ELR (cell line): ENCODE measurements at places on chromosomes 2 and 18.
A peak's percentile ranks its signal among the peaks of the same experiment; 100 is the strongest.

GRCh38 chr2:224909885-224910573 is 132.2 kb downstream of the DOCK10 start:
- DNase-seq = peak; percentile 22

DNA sequence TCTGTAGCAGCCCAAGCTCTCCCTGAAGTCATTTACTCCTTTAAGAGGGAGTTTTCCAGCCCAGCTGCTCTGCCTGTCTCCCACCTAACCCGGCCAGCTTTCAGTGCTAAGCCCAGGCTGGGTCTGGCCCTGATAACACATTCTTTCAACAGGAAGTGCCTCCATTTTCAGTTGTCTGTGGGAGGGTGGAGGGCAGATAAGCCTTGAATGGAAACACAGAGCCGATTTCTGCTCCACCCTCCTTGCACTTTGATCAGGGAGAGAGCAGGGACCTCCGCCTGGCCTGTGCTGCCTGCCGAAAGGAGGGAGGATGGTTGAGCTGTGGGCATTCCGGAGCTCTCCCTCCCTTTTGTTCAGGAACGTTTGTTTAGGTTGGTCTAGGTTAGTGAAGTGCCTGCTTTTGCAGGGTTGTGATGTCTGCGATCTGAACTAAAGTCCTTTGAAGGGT is 24.8 kb downstream of the GATA6 start:
- DNase-seq = no peak

- no peak for DNase-seq
These were observed 92.3 kb downstream of the RAB3GAP1 start for GRCh38 chr2:135144343-135144742.

- no peak for DNase-seq
These were observed 62.0 kb upstream of the POMC start for GRCh38 chr2:25230198-25230947.

DNA sequence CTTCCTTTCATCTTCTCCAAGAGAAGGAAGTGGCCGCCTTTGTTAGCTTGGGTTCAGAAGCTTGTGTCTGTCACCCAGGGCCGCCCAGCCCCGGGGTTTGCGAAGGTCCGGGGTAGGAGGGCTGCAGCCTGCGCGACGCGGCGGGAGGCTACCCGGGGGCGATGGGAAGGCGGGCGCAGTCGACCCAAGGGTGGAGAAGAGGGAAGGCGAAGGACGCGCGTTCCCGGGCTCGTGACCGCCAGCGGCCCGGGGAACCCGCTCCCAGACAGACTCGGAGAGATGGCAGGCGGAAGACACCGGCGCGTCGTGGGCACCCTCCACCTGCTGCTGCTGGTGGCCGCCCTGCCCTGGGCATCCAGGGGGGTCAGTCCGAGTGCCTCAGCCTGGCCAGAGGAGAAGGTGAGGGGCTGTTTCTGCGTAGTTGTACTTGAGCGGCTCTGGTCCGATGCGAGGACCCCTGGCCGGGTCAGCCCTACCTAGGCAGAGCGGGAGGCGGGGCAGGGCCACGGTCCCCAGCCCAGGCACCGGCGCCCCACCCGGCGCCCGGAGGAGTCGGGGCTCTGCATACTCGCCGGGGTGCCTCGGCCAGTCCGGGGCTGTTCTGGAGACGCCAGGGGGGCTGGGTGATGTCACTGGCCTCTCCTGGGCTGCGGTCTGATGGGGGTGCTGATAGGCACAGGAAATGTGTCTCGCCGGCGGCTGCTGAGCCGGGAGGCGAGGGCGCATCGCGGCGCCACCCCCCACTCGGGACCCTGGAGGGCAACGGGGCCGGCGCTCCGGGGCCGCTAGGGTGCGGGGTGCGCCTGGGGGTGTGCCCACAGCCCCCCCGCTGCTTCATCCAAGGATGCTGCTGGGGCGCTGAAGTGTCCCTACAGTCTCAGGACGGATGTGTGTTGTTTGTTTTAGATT is at the start of gene QPCT:
QPCT (plus strand) TSS at position 178 of the 909 bp plus-strand sequence; CDS start at position 280, 102 bp downstream.
- DNase-seq = peak; percentile 82

- no peak for DNase-seq
These were observed 120.0 kb upstream of the TTN start for GRCh38 chr2:178927173-178927572.

GRCh38 chr2:182949572-182950189 is 83.2 kb upstream of the FRZB start:
- DNase-seq = peak; percentile 66

- peak; percentile 96 for DNase-seq
These were observed 65.3 kb downstream of the C1D start for GRCh38 chr2:67997528-67997900.

- peak; percentile 34 for DNase-seq
These were observed 133.7 kb downstream of the FBXO15 start for GRCh38 chr18:74013955-74014354.

GRCh38 chr2:18934886-18935285 is 345.5 kb upstream of the NT5C1B start:
- peak; percentile 11 for DNase-seq

DNA sequence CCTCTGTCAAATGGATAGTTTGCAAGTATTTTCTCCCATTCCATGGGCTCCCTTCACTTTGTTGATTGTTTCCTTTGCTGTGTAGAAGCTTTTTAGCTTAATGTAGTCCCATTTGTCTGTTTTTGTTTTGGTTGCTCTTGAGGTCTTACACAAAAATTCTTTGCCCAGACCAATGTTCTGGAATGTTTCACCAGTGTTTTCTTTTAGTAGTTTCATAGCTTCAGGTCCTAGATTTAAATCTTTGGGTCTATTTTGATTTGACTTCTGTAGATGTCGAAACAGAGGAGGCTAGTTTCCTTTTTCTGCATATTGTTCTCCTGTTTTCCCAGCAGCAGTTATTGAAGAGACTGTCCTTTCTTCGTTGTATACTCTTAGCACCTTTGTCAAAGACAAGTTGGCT is 351.6 kb downstream of the PTPRM start:
- no peak for DNase-seq

- no peak for DNase-seq
These were observed 105.3 kb upstream of the FZD7 start for GRCh38 chr2:201928363-201928762.

GRCh38 chr2:224219781-224220180 is 180.7 kb upstream of the SERPINE2 start:
- no peak for DNase-seq

GRCh38 chr2:64899081-64899865 is 89.9 kb upstream of the SLC1A4 start:
- DNase-seq = no peak

GRCh38 chr18:45249246-45249661 is 366.0 kb upstream of the SLC14A2 start:
- no peak for DNase-seq

DNA sequence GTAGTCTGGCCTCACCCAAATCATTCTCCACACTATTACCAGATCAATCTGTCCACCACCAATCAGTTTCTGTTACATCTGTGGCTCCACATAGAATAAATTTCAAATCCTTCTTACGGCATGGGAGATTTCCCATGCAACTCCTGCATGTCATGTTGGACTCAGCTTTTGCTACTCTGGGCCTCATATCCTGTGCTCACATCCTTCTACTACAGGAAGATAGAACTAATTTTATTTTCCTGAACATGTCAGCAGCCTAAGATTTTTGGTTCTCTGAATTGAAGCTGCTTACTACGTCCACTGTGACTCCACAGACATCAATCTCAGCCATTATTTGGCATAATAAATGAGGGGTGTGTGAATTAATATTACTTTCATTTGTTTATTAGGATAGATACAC is 181.1 kb downstream of the CCDC85A start:
- DNase-seq = no peak

DNA sequence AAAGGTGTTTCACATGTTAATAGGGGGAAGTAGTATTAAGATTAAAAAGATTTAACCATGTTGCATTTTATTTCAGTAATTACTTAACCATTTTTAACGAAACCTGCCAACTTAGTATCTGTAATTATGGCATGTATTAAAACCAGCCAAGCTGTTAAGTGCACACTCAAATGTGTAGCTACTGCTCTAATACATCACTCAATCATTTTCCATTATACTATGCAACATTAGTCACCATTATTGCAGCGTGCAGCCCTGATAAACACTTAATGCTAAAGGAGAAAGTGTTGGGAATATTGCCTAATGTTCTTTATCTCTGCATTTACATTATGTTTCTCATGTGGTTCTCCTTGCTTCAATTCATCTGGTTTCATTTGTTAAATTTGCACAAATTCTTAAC is 745.9 kb upstream of the FAM98A start:
- no peak for DNase-seq

GRCh38 chr18:28411806-28412205 is 234.9 kb upstream of the CDH2 start:
- peak; percentile 28 for DNase-seq

GRCh38 chr2:111919794-111920608 is 21.6 kb downstream of the MERTK start:
- DNase-seq = peak; percentile 32

DNA sequence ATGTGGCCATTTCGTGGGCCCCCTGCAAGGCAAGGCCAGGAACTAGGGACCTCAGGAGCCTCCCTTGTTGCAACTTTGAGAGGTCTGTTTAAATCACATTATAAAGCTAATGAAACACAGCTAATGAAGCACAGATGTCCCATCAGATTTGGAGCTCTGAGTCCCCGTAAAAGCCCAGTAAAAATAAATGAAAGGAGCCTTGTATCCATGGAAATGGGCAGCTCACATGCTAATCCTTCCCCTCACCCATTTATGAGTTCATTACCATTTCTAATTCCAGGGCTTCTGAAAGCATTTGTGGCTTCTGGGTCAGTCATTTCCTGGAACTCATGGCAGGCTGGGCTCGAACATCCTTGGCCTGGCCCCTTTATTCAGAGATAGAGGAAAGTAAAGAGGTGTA is 274.8 kb downstream of the SS18 start:
- no peak for DNase-seq

DNA sequence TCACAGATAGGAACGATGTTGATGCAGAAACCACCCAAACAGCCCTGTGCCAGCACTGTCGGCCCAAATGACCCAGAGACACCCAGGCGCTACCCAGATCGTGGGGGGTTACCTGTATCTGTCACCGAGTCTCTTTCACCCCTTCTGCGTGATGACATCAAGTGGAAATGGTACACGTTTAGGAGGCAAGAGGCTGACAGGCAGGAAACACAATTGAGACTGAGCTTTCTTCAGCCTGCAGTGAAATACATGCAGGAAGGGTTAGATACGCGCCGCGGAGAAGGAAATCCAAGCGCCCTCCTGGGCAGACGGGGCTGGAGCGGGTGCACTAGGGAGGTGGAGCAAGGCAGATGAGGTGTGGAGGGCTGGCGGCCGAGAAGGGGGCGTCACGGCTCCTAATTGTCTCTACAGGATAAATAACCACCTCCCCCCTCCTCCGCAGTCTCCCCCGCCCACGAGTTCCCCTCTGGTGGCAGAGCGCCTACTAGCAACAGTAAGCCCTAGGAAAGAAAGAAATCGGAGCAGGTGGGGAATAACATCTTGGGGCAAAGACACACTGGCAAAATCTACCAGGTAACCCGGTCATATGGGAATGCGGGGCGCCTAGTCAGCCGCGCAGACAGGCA is at the start of gene RNF152:
RNF152 (minus strand) TSS at position 325 of the 626 bp plus-strand sequence. CDS start 76,544 bp downstream, outside the sequence.
- no peak for DNase-seq

GRCh38 chr18:49546278-49546677 is 15.6 kb upstream of the LIPG start:
- DNase-seq = no peak

DNA sequence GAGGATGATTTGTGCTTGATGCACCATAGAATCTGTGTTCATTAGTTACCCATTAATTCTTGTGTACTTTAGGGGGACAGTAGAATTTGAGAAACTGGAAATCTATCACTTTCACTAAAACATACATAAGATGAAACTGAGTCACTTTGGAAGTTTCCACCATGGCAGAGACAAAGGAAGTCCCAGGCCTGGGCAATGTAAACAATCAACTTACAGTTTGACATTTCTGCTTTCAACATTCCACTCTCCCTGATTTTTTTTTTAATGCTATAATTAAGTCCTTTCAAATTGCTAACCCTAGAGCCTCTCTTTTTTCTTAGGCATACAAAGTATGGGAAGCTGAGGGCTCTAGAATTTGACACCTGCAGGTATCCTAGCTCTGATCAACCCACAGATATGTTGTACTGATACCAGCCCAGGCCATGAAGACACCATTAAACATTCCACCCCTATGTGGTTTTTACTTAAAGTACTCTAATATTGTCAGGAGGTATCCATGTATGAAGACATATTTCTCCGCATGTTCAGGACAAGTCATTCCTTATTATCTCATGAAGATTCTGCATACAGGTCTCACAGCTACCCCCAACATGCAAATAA is 88.5 kb upstream of the GLS start:
- peak; percentile 27 for DNase-seq

DNA sequence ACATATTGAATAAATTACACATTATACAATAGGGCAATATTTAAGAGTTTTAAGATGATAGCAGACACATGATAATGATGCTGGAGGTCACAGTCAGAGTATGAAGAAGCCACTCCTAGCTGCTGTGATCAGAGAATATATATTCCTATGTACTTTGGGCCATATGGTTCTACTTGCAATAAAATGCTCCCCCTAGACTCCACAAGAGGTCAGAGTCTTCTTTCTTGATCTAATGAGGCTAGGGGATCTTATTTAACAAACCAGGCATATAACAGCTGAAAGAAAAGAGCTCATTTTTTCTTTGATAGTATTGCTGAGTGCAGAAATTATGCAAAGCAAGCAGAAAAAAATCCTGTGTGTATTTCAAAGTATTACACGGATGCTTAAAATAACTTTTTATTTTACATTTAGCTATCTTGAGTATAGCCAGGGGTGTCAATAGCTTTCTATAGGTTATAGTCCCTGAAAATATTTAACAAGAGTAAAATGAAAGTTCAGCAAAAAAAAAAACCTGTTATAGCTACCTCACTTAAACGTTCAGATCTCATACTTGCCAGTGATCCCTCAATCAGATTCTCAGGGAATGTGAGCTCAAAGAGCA is 748.7 kb upstream of the CHAC2 start:
- DNase-seq = peak; percentile 52

DNA sequence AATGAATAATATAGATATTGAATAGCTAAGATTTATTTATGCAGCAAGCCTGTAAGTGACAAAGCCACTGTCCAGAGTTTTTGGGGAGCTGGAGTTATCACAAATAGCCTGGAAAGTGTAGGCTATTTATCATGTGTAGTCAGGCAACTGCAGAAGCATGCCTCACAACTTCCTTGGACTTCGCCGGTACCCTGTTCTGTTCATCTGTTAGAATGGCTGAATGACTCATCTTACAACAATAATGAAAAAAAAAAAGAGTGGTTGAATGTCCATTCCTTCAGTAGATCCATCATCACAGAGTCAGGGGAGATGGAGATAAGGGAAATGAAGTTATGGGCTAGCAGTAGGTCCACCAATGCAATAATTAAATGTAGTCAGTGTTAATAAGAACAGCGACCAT is 24.0 kb upstream of the ATP5MC3 start:
- peak; percentile 63 for DNase-seq

DNA sequence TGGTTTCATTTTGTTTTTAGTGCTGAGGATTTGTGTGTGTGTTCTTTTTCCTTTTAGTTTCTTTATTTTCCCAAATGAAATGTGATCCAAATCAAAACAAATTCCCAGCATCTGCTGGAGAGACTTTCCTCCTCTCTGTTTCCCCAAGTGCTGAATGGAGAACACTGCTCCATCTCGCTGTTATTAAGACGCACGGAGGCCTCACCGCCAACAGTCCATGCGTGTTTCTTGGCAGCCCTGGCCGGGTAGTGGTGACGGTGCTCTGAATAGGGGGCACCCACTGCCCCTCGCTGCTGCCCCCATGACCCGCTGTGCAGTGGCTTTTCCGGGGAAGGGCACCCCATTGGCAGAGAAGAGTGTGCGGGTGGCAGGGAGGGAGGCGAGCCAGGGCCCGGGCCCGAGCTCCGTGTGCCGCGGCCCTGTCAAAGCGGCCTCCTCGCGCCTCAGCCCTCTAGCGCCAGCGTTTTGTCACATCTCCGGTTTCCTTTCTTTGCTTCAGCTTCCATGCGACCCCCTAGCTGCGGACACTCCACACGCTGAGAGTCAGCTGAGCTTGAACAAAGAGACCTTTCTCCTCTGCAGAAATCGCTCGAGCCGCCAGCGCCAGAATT is 473.7 kb upstream of the SALL3 start:
- no peak for DNase-seq
